ENCODE measurements at places on chromosomes 5 and 9.

GRCh38 chr9:77756449-77756848, 108.3 kb upstream of the GNA14 start:
- no peak for DNase-seq

DNA sequence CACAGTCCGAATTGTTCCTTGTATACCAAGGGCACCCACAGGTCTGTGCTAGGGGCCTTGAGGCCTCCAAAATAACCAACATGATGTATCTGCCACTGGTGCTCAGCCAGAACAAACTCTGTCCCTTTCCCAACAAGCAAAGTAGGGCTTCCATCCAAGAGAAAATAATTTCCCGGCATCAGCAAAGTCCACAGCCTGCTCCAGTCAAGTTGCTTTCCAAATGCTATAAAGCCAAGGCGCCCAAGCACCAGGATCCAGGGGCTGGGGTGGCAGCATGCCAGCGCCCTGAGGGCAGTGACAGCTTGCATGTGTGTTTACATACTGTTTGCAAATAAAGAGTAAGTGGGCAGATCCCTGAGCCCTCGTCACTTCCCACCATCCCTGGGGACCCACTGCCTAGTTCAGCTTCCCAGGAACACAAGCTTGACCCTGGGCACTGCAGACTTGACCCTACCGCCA, 155.9 kb downstream of the ERCC6L2 start:
- DNase-seq, result peak; percentile 80

- DNase-seq, result no peak
These were observed 18.4 kb downstream of the GLRA1 start for GRCh38 chr5:151906246-151906645.

DNA sequence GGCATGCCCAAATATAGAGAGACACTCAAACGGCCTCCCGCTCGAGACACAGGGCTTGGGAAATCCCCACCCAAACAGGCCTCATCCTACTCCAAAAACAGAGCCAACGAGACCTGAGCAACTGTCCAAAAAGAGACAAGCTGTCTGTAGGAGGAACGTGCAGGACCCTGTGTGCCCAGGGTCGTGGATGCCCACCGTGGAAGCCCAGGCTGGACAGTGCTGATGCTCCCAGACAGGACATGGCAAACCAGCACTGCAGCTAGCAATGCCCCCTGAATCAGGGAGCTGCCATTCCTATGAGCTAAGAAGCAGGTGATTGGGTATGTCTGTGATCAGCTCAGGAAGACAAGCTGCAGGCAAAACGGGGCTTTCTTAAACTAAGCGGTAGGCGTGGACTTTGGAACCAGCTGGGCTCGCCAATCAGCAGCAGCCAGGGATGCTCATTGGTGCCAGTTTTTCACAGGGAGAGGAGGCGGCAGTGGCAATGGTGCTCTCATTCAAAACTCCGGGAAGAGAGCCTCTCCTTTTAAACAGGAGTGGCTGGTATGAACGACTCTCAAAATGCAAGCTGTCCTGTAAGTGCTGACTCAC, 113.1 kb upstream of the IRX2 start:
- no peak for DNase-seq

GRCh38 chr5:127428276-127428675, 89.2 kb upstream of the PRRC1 start:
- DNase-seq, result no peak

- no peak for DNase-seq
These were observed 248.0 kb upstream of the KLF4 start for GRCh38 chr9:107737610-107737986.

DNA sequence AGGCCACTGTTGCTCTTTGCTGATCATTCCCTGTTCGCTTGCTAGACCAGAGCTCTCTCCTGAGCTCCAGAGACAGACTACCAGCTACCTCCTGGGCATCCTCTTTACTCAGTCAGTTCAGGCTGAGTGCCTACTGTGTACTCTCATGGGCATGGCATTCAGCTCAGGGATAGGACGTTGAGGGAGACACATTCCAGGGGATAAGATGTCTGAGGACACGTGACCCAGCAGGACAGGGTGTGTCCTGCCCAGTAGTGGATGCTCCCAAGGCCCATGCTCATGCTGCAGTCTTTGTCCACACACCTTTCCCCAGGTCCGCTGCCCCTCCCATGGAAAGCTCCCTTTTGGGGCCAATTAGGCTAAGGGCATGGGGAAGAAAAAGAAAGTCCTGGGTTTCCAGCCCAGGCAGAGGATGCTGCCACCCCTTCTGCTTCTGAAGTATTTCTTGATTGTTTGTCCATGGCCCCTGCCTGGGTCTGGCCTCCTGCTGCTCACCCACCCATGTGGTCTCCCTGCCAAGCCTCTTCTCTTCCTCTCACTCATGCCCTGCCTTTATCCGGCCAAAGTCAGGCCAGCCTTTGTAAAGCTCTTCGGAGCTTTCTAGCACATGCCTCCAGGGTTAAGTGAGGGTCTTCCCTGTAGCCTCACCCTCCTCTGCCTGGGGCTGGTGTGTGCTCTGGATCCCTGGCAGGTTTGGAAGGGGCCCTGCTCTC, 60.5 kb upstream of the PITX1 start:
- peak; percentile 48 for DNase-seq

DNA sequence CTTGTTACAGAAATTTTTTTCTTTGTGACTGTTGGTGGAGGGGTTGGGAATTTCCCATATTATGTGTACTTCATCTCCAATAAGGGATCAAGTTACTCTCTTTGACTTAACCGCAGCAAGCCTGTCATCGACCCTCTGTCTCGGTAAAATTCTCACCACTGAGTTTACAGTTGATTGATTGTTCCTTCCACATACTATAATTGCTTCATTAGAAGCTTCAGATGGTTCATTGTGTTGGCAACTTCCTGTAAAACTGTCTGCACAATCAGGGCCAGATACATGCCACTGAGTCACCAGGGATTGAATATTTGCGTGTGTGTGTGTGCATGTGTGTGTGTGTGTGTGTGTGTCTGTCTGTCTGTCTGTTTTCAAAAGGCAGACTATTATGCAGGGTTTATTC, 176.6 kb downstream of the ZNF462 start:
- DNase-seq, result no peak

DNA sequence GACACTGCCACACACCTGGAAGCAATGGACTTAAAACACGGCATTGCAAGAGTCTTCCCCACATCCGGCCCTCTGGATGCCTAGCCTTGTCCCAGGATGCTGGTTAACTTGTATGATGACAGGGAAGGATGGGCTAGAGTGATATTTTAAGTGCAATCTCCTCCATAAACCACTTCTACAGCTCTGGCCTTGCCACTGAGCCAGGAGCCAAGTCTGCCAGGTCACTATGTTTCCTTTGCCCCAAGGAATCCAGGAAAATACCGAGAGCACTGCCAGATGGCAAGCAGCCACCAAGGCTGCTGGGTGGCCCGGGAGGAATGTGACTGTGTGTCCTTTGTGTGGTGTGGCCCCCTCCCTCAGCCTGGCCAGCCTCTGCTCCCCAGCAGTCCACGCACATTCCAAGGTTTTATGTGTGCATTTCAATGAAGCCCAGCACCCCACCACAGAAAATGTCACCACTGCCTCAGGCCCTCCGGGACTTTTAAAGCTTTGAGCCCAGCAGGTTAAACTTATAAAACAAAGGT, 106.0 kb downstream of the FRMD3 start:
- DNase-seq, result peak; percentile 92

DNA sequence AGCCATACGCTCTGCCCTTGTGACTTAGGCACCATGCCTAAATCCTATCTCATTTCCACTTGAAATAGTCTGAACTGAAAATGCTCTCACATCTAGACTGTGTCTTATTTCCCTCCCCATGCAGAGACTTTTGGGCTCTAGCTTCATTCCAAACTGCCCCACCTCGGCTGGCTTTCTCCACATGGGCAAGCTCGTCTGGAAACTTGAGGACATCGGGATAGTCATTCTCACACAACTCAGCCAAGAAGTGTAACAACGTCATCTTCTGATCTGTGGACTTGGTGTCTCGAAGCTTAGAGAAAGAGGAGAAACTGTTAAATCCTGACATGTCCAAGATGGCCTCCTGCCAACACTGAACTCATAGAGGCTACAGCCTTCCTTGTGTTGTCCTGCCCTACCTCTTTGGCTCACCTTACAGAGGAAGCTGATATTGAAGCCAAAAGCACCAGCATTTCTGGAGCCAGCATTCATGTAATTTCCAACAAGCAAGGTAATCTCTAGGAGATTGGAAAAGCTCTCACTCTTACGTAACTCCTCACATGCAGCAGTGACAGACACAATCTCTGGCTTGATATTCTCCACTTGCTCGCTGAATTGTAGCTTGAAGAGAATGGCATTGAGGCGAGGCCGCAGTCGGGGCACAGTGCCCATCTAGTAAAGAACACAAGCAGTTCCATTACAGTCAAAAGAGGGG, 39.6 kb downstream of the PCDHGC5 start:
- DNase-seq, result peak; percentile 81

- DNase-seq, result no peak
These were observed 987 bp downstream of the FBXW5 start for GRCh38 chr9:136943291-136944211.

GRCh38 chr5:126615286-126615685, 14.5 kb downstream of the PHAX start:
- no peak for DNase-seq

DNA sequence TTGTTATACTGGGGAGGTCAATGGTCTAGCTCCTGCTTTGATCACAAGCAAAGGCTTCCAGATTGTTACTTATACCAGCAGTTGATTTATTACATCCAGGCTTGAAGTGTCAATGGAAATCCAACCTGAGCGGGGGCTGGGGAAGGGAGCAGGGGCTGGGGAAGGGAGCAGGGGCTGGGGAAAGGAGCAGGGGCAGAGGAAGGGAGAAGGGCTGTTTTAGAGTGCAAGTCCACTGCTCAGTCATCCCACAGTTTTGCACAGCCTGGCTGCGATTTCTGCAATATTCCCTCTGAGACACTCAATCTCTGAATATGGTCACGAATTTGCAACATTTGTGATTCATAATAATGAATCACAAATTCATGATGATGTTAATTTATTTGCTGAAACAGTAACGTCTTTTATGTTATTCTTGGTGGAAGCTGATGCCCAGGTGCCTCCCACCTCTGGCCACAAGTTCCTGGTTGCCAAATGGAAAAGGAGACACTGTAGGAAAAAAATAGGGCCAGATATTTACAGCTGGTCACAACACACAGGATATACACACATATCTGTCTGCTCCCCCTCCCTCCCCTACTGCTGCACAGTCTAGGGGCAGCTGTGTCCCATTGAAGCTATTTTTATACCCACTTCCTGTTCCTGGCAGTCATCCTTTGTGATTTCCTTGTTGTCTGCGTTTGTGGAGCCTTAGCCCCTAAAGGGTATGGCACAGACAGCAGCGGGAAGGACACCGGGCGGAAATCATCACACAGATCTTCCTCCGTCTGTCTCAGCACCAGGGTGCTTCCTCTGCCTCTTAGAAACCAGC, 325.1 kb downstream of the GADD45G start:
- no peak for DNase-seq

DNA sequence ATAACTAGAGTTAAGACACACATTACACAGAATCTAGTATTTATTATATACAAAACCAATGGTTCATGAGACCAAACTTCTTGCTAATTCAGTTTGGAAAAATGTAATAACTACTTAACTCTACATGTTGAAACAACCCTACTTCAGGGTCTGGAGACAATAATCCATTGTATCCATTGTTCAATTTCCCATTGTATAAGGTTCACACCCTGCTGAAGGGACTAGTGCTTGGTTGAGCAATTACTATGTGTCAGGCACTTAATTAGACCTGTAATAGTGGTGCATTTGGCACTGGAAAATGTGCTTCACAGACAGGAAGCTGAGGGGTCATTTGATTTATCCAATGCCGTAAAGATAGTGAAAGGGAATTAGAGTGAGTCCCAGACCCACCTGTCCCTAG, 114.3 kb upstream of the PAPPA start:
- no peak for DNase-seq

DNA sequence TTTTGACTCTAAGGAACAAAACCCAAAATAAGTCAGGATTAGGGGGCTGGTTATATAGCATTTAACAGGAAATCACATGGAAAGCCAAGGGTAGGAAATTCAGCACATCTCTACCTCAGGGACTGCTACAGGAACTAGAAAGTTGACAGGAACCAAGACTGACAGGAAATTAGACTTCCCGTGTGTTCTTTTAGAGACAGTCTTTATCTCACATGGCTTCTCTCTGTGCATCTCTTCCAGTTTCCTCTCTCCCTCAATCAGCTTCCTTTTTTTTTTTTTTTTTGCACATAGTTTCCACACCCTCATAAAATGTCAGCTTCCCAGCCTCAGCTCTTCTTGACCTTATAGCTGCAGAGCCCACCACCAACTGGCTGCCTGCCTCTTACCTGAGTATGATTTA, 4.8 kb downstream of the RECK start:
- no peak for DNase-seq

GRCh38 chr5:27830546-27830945, 792.2 kb upstream of the CDH9 start:
- no peak for DNase-seq

DNA sequence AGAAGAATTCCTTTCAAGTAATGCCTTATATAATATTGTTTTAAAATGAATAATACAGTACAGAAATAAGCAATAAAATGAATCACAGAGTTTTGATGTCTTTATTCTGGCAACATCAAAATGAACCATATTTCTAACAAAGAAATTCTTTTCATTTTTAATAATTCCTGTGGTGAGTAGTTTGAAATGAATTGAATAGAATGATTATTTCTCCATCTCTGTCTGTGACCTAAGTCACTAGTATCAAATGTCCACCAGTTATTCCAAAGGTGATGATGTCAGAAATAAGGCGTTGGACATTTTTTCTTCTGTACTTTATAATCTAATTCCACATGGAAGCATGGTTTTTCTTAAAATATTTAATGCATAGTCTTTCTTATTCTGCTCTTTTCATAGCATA, 106.2 kb downstream of the ADAMTSL1 start:
- DNase-seq, result no peak

DNA sequence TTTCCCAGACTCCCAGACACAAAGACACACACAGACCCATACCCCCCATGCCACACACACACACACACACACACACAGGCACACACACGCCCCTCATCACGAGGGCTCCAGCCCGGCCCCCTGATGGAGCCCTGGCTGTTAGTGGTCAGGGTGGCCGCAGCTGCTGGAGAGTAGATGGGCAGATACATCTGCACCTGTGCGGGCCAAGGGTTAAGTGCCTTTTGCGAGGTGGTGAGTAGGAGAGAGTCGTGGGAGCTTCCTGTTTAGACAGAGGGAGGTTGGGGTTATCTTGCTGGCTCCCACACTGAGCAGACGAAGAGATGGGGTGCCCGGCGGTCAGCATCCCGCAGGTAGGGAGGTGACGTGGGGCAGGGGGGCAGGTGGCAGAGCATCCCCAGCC, 8.2 kb downstream of the PRRX2 start:
- DNase-seq, result no peak

GRCh38 chr9:99075246-99075912, 29.5 kb upstream of the TGFBR1 start:
- DNase-seq, result no peak

DNA sequence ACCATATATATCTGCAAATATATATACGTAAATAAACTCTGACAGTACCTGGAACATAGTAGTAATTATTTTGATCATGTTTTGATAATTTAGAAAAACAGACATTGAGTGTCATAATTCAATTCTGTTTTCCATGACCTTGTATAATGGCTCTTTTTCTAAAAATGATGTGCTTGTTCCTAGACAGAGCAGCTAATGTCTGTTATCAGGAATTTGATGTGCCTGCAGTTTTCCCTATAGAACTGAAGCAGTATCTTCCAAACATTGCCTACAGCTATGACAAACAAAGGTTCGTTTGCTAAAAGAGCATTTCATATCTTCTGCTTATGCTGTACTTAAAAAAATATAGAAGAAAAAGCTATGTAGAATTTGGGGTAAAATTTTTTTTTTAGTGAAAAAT, 5.3 kb downstream of the SETD9 start:
- DNase-seq, result no peak
